ENCODE measurements at places on chromosomes 4 and X.

DNA sequence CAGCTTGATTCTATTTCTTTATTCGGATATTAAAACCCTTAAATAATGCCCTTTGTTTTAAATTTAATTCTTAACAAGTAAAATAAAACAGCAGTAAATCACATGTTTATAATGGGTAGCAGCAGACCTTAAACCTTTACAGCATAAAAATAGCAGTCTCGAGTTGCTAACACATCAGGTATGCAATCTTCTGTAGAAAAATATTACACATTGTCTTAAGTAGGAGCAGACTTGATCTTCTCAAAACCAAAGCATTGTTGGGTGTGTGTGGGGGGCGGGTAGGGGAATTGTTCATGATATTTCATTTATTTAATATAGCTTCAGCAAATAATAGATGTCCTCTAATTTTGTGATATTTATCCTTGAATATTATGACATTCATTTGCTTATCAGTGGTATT is 331.4 kb downstream of the PCDH7 start:
- no peak for DNase-seq

- no peak for DNase-seq
Observed at GRCh38 chr4:141680060-141680459, 43.7 kb downstream of the IL15 start.

DNA sequence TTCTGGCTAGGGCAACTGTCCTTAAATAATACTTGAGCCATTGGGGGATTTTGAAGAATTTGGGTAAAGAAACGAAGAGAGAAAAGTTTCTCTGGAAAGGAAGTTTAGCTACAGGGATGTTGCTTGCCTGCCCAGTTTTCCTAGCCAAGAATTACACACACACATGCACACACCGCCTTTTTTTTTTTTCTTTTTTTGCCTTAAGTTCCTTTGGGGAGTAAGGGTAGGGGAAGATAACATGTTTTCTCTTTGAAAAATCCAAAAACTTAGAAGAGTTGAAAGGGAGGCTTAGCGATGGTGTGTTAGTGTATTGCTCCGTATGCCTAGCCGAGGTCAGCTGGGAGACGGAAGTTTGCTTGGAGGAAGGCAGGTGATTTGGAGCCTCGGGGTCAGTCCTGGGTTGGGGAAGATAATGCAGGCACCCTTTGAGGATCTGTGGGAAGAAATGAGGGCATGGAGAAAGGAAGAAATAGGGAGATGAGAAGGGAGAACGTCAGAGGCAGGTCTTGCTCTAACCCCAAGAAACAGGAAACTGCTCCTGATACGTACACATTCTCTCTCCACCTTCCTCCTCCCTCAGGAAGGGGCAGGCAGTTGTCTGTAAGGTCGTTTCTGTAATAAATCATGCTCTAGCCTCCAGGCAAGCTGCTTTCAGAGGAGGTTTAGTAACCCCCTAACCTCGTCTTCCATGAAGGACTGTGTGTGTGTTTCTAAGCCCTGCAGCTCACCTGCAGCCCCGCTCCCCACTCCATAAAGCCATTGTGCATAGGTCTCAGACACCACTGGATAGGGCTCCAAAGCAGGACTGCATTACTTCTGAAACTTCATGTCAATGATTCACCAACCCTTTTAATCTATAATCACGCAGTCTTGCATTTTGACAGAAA is 10.5 kb downstream of the KLF3 start:
- DNase-seq = no peak

DNA sequence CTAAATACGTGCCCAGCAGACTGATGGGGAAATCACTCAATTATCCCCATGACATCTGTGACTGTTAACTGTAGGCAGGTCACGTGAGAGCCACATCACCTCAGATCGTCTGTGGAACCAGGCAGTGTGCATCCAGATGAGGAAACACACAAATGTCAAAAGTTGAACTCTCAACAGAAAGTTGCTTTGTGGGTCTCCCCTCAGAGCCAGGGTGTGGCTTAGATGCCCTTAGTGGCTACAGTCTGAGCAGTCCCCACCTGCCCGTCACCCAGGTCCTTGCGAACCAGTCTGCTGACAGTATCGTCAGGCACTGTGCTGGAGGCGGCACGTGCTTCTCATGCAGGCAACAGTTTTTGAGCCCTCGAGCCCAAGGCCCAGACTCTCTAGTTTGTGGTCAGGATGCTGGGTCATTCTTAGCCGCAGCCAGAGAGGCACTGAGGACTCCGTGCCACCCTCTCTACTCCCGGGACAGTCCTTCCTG is 10.8 kb downstream of the TMEM187 start:
- DNase-seq = no peak

DNA sequence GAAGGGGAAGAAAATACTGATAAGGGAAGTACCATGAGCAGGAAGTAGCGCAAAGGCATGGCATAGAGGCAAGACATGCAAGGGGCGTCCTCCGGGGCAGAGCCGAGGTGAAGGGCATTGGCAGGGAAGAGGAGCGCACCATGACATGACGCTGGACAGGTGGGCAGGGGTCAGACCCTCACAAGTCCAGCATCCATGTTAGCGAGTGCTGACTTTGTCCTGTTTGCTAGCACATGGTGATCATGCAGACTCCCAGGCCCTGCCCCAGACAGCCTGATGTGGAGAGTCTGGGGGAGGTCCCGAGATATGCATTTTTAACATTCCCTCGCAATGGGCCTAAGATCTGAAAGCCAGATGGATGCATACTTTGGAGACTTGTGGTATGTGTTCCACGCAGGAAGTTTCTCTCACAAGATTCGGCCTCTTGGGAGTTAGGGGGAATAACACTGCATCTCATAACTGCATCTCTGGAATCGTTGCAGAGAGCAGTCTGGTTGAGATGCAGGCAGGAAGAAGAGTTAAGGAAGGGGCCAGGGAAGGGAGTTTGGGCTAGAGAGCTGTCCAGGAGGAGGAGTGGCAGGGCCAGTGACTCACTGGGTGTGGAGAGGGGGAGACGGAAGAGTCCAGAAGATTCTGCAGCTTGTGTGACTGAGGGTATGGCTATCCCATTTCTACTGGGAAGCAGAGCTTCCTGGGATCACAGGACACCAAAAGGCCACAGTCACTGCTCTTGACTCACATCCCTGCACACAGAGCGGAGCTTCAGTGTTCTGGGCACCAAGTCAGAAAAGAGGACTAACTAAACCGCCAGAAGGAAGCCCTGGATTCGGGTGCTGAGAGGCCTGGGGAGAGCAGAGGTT is 59.7 kb downstream of the FAM184B start:
- no peak for DNase-seq

- DNase-seq = no peak
Observed at GRCh38 chrX:130051176-130051845, 59.0 kb downstream of the ELF4 start.

DNA sequence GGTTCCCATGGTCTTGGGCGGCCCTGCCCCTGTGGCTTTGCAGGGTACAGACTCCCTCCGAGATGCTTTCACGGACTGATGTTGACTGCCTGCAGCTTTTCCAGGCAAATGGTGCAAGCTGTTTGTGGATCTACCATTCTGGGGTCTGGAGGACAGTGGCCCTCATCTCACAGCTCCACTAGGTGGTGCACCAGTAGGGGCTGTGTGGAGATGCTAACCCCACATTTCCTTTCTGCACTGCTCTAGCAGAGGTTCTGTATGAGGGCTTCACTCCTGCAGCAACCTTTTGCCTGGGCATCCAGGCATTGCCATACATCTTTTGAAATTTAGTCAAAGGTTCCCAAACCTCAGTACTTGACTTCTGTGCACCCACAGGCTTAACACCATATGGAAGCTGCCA is 176.1 kb downstream of the DCAF12L1 start:
- DNase-seq = no peak

Measured in T-helper 2 cell treated with Interferon-gamma antibody and Interleukin-4, amounts not matched to agents 5 μg/mL and 100 μg/mL, for 36 hours (primary cell).